ENCODE measurements at places on chromosomes 11 and 22.

DNA sequence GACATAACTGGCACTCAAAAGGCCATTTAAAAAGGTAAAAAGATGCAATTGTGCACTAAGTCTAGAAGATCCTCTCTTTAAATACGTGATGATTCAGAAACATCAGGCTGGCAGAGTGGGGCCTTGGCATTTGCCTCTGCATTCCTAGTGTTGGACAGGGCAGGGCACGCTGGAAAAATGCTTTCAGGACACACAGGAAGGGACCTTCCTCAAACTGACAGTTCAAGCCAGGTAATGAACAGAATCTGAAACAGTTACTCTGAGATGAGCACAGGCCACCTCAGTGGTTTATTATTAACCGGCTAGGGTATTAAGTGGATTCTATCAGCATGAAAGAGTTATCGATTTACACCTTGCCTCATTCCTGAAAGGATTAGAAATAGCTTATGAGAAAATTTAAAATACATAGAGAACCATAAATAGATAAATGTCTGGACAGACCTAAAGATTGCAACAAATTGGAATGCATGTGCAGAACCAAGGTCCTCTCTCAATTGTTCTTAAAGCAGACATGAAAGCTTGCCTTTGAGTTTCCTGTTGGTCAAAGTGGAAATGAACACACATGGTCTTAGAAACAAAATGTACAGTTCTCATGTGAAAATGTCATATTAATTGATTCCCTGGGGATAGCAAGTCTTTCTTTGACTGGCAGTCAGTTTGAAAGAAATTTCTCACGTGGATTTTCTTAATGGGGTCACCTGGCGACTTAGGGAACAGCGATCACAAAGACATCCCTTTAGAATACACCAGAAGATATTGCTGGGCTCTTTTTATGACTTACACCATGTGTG lies 21.5 kb upstream of the CSNK2A3 start:
- no peak for DNase-seq

GRCh38 chr11:131065435-131066413 lies 149.4 kb upstream of the SNX19 start:
- DNase-seq, result no peak

GRCh38 chr11:58444300-58444699 lies 2.3 kb upstream of the OR5B12 start:
- no peak for DNase-seq

DNA sequence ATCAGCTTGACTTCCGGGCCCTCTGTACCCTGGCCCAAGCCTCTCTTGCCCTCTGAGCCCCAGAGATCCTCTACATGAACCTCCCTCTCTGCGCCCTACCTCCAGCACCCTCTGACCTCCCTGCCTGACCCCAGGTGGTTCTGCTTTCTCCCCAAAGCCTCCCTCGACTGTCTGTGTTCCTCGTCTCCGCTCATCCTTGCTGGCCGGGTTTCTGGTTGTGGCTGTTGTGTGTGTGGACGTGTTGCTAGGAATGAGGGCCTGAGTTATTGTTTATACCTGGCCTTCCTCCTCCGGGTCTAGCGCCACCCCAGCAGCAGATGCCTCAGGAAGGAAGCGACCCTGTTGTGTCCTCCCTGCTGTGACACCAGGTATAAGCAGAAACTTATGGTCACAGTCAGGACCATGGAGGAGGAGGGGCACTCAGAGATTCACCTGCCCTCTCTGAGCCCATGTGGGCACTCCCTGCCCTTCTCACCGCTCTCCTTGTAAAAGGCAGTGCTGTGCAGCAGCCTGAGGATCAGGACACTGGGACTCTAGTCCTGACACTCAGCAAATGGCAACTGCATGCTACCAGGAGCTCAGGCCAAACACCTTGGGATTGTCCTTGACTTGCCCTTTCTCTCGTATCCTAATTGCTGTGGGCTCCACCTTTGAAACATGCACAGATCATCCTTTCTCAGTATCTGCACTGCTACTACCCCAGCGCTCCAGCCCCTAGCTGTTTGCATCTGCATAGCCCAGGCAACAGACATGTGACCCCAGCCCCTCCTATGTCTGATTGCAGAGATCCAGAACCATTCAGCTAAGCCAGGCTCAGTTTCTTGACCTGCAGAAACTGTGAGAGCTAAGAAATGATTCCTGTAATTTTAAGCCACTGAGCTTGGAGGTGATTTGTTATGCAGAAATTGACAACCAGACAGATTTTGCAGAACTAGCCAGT lies 140.1 kb downstream of the ST3GAL4 start:
- no peak for DNase-seq

DNA sequence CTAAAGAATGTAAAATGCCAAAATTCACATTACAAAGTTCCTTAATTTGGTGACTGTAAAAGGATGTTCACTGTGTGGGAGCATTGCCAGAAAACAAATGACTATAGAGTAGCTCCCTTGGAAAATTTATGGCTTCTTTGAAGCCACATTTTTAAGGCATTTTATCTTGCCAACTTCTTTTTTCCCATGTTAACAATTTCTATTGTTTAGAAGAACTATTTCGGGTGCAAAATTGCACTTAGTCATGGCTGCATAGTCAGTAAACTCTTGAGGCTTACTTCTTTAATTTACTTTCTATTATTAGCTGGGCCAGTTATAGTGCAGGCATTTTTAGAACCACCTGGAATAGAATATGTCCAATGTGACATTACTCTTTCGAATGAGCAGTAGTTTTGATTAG lies 515.3 kb downstream of the JRKL start:
- DNase-seq, result no peak

- no peak for DNase-seq
Observed at GRCh38 chr11:118827118-118827517, 36.2 kb upstream of the DDX6 start.

GRCh38 chr11:80846442-80846841 lies 1405.6 kb upstream of the TENM4 start:
- no peak for DNase-seq

- DNase-seq, result no peak
Observed at GRCh38 chr22:34294986-34295385, 374.7 kb upstream of the LARGE1 start.

DNA sequence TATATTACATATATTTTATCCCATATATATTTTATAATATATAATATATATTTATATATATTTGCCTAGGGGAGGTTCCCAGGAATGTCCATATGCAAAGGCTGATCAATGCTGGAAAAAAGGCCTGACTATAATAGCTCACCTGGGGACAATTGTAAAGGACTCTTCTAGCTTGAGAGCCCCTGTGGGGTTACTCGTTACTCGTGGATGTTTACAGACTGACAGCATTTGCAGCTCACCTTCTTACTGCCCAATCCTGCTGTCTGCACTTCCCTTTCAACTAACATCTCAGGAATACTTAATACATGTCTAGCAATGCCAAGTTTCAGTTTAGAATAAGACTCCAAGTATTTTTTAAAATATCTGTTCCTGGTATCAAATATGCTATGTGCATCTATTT lies 1365.4 kb upstream of the RAG2 start:
- DNase-seq, result no peak

- DNase-seq, result no peak
Observed at GRCh38 chr11:57248780-57249383, 11.8 kb upstream of the APLNR start.

- DNase-seq, result no peak
Observed at GRCh38 chr11:57515332-57516060, at the start of gene SLC43A1. SLC43A1 (minus strand) TSS chr11:57515702; CDS start chr11:57514111, 1,591 bp downstream.

- DNase-seq, result no peak
Observed at GRCh38 chr22:37994049-37994448, 9.7 kb upstream of the SOX10 start.

Data from activated CD8-positive, alpha-beta memory T cell treated with anti-CD3 and anti-CD28 coated beads for 1 hour (primary cell).